Adipose tissue (tissue), 3 donors: ENCODE measurements at places on chromosomes 6 and 20. TPM values are rescaled to one million over a fixed set of nuclear protein-coding genes. Genes with fewer than 3 reads are reported as not detected.

The CRISP3 gene
- 3.1 TPM for polyA plus RNA-seq

The LY86 gene
- polyA plus RNA-seq: 1.5 TPM

The SSTR4 gene
- 0.07 TPM for polyA plus RNA-seq

The EYA2 gene
- 0.98 TPM for polyA plus RNA-seq

The CDYL gene
- 8.2 TPM for polyA plus RNA-seq

The PGBD1 gene
- 2.8 TPM for polyA plus RNA-seq

The KHDC1L gene
- polyA plus RNA-seq: not detected

The HCK gene
- 26.2 TPM for polyA plus RNA-seq

The PNLDC1 gene
- 0.56 TPM for polyA plus RNA-seq

The LKAAEAR1 gene
- polyA plus RNA-seq: 0.27 TPM

The OR2H2 gene
- polyA plus RNA-seq: not detected

The SLC4A11 gene
- polyA plus RNA-seq: 1.0 TPM

The PRKN gene
- 16.8 TPM for polyA plus RNA-seq

The RSPO3 gene
- polyA plus RNA-seq: 1.3 TPM

The TMC2 gene
- 0.45 TPM for polyA plus RNA-seq

The NDUFAF4 gene
- 13.2 TPM for polyA plus RNA-seq

The GCNT2 gene
- polyA plus RNA-seq: 0.86 TPM

The GABRR1 gene
- not detected for polyA plus RNA-seq

The LPIN3 gene
- 44.8 TPM for polyA plus RNA-seq

The SLC24A3 gene
- polyA plus RNA-seq: 6.5 TPM

The PPP1R14C gene
- polyA plus RNA-seq: not detected

The SMLR1 gene
- not detected for polyA plus RNA-seq
